ENCODE measurements at places on chromosomes 2 and 18. TPM values are rescaled to one million over a fixed set of nuclear protein-coding genes. Genes with fewer than 3 reads are reported as not detected.

DNA sequence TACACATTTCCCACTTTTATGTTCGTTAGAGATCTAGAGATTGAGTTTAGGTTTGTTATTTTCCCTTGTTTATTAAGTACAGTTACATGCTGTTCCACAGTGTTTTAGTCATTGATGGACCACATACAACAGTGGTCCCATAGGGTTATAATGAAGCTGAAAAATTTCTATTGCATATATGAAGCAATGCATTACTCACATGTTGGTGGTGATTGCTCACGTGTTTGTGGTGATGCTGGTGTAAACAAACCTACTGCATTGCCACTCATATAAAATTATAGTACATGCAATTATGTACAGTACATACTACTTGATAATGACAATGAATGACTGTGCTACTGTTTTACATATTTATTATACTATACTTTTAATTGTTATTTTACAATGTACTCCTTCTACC lies 51.0 kb upstream of the NXPH2 start:
- DNase-seq = no peak

DNA sequence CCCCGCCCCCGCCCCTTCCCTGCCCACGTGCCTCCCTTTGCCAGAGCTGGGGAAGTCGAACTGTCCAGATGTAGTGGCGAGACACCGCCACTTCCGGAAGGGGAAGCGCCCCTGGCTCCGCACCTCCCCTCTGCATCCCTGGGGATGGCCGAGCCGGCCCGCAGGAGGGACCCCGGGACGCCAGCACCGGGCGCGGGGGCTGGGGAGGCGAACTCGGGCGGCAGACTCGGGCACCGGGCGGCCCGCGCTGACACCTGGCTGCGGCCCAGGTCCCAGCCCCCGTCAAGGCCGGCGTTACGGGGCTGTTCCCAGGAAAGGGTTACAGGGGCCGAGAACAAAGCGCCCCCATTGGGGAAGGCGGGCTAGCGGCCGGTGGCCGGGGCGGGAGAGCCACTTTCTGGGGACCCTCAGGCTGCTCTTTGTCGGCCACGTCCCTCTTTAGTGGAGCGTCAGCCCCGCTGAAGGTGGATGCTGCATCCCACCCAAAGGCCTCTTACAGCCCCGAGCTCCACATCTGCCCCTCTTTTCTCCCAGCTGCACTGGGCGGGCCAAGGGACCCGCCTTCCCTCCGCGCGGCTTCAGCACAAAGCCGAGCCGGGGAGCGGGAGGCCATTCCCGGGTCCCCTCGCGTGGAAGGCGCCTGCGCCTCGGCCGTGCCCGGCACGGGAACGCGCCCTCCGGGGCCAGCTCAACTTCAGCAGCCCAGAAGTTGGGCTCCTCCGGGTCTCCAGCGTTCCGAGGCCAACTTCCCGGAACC lies 1.3 kb downstream of the SDC1 start:
- peak; percentile 27 for DNase-seq

DNA sequence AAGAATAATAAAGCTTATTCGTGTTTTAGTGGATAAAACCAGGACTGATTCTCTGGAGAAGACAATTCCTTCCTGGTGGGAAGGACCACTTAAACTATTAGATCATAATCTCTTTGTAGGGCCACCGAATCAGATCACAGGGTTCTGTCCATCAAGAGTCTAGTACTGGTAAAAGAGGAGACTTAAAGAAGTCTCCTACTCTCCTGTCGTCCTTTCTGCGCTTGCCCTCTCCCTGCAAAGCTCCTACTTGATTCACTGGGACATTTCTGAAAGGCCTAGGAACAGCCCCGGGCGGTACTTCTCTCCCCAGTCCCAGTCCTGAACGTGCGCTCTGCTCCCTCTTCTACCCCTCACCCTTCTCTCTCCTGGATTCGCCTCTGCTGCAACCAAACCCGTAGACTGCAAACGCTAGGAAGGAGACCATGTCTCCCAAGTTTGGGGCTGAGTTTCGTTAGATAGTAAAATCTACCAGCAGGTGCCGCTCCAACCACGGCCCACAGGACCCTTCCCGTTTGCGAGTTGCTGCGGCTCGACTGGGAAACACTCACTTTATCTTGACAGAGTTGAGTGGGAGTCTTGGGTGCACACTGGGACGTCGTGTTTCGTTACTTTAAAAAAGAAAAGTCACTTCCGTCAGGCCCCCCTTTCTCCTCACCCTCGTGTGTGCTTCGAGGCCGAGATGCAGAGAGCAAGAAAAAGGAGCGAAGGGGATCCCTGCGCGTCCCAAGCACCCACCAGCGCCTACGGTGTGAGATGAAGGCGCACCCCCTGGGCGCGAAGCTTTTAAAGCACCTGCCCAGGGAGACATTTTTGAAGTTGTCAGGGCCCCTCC lies 923 bp downstream of the FIGLA start:
- DNase-seq = peak; percentile 56

CLASP1 gene
- total RNA-seq = 85.7 TPM

GRCh38 chr2:215507836-215508235 lies 72.0 kb upstream of the FN1 start:
- DNase-seq = no peak

DNA sequence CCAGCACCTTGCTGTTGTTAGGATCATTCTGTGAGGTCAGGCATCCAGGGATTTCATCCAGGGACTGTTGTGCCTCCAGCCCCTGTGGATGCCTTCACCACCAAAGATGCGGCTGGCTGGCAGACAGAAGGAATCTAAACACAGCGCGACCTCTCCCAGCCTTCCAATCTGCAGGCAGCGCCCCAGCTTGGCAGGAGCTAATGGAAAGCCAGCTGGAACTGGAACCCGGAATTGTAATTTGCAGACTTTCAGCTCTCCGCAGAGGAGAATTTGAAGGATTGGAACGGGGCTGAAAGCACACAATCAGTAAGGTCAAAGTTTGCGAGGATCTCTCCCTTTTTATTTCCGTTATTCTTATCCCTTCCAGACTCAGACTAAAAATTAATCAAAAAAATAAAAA lies 127.8 kb downstream of the TRIB2 start:
- DNase-seq = peak; percentile 61

DNA sequence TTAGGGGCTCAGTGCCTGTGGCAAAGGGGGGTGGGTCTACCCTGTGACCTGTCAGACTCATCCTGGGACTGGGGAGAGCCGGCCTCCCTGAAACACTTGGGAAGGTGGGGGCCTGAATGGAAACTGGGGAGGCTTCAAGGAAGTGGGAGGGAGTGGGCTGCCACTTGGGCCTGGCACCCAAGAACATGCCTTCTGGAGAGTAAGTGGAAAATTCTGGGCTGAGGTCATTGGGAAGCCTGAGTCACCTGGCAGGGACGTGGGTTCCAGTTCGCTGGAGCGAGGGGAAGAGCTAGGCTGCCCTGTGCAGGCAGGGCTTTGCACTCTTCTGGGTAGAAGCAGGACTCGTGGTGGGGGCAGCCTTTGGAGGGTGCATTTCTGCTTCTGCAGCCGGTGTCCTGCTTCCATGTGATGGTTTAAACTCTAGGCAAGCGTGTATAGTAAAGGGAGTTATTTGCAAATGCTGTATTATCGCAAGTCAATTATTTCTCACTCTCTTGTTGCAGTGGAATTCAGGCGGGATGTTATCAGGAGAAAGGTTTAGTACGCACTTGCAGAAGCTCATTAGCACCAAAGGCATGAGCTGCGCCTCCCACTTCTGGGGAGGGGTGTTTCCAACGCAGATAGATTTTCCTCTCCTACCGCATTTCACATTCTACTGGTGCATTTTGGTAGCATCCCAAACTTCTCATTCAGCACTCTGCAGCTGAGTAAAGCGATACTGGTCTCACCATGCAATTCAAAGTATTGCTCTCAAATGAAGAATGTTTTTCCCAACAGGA lies 3.8 kb downstream of the LRRFIP1 start:
- DNase-seq = no peak

LCT gene
- not detected for total RNA-seq

- DNase-seq = no peak
These were observed 15.9 kb downstream of the RNF152 start for GRCh38 chr18:61876899-61877298.

TIMM21 gene
- 121 TPM for total RNA-seq

DNA sequence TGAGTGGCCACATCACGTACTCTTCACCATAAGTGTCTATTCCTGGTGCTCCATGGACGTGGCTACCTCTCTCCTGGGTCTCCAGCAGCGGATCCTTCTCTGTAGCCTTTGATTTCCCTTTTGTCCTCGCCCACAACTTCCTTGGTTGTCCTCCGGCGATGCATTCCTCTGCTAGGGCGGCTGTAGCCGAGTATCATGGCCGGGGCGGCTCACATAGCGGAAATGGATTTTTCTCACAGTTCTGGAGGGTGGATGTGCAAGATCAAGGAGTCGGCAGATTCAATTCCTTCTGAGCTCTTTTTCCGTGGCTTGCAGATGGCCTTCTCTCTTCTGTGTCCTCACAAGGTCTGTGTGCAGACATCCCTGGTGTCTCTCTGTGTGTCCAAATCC lies 35.7 kb downstream of the ACKR3 start:
- no peak for DNase-seq

- no peak for DNase-seq
These were observed 33.2 kb downstream of the RALBP1 start for GRCh38 chr18:9508446-9509025.

OSR1 gene
- total RNA-seq = 2.3 TPM

- DNase-seq = no peak
These were observed 203.0 kb upstream of the REV1 start for GRCh38 chr2:99692785-99693184.

ST6GAL2 gene
- total RNA-seq = 0.15 TPM

- DNase-seq = no peak
These were observed 15.4 kb upstream of the TET3 start for GRCh38 chr2:73969356-73969755.

NOSTRIN gene
- 5.0 TPM for total RNA-seq

- DNase-seq = no peak
These were observed 17.0 kb upstream of the ANKRD44 start for GRCh38 chr2:197327472-197328098.

DNA sequence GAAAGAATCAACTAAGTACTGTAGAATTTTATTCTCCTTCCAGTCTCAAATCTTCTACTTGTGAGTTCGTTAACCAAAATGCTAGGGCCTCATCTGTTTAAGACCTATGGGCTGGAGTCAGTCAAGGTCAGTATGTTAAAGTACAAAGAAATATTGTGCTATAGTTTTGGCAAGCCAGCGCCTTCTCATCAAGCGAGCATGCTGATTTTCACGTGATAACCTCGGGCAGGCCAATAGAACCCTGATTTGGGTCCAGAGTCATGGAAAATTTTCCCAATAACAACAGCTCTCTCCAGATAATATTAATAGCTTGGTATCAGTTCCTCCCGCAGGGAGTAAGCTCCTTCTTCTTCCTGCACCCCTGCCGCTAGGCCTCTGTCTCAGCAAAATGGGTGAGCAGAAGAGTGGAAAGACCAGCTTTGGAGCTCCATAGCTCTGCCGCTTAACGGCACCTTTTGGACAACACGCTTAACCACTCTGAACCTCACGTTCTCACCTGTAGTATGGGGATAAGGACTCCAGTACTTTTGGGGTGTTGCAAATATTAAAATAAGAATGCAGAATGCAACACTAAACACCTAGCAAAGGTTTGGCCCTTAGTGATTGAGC lies 11.7 kb downstream of the CABLES1 start:
- no peak for DNase-seq

NYAP2 gene
- 0.04 TPM for total RNA-seq

USP34 gene
- 55.3 TPM for total RNA-seq

DNA sequence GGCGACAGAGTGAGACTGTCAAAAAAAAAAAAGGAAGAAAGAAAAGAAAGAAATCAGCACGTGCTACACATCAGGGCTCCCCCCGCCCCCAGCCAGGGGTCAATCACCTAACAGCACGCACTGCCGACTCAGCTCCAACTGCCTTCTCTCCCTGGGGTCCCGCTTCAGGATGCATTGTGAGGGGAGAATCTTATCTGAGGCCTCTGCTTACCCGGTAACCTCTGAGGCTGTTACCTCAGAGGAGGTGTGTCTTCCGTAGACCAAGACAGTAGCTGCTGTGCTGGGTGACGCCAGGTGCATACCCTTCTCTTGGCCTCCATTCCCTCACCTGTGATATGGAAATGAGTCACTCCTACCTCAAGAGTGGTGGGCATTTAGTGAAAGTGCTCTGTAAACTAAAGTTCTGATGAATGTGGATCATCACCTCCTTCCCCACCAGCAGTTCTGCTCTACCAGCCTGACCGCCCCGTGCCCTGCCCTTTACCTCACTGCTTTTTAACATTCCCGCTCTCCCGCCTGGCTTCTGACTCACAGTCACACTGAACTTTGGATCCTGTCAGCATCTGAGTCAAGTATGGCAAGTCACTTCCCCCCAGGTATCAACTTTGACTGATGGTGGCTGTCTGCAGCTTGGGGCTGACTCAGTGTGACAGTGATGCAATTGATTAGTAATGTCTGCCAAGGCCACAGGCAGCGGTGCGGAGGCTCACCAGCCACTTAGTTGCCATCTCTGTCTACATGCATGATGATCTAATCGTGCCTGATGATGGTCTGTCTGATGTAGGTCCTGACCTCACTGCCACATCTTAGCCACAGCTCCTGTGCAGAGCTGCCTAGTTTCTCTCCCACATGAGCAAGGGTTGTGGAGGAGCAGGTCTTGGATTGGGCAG lies 20.1 kb downstream of the ARID5A start:
- DNase-seq = no peak

SIX3 gene
- total RNA-seq = not detected

- no peak for DNase-seq
These were observed 57.8 kb upstream of the NEUROD1 start for GRCh38 chr2:181738074-181738473.

- no peak for DNase-seq
These were observed 76.9 kb downstream of the AOX1 start for GRCh38 chr2:200662727-200663126.

GRCh38 chr18:24271381-24272228 lies 126.0 kb downstream of the OSBPL1A start:
- peak; percentile 79 for DNase-seq

LTBP1 gene
- 76.5 TPM for total RNA-seq

ACSL3 gene
- total RNA-seq = 50.6 TPM

GRCh38 chr18:58218117-58218516 lies 174.1 kb downstream of the NEDD4L start:
- no peak for DNase-seq

GRCh38 chr2:18980104-18980785 lies 378.2 kb downstream of the OSR1 start:
- DNase-seq = no peak

SNORC gene
- 0.77 TPM for total RNA-seq

- peak; percentile 77 for DNase-seq
These were observed 322.2 kb downstream of the SLC8A1 start for GRCh38 chr2:40129725-40130124.

FBXO11 gene
- total RNA-seq = 48.2 TPM

DNA sequence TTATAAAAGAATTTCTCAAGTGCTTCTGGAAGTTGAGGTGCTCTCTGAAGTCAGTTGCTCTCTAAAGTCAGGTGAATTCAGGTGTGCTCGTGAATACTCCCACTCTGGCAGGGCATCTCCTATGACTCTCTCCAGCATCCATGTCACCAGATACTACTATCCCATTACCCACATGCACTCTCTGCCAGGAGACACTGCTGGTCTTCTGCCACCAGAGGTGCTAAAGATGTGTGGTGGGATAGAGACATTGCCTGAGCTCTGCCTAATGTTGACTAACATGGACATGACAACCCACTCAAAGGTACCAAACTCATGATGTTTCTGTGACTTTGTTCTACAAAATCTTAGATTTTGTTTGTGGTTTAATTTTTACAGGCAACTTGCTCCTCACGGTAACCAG lies 106.4 kb upstream of the HNRNPA3 start:
- no peak for DNase-seq

SERPINB13 gene
- total RNA-seq = not detected

- DNase-seq = no peak
These were observed 18.2 kb downstream of the DBI start for GRCh38 chr2:119384971-119385370.
